ENCODE measurements at places on chromosomes 2 and 18.

DNA sequence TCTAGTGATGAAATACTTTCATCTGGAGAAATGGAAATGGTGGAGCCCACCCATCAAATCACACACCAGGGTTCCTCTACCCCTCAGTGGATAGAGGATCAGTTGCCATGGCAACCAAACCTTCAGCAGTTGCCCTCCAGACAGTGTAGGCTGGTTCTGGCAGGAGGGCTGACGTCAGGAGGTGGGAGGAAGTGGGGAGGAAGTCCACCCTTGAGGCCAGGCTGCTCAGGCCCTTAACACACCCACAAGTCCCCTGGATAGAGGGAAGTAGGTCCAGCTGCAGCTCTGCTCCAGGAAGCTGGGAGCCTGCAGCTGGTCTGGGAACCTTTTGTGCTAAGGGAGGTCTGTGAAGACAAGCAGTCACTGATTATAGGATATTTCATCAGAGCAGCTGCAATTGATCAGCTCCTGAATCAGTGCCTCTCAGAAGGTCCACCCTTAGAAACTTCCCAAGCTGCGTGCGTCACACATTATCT lies 186.6 kb downstream of the MTX2 start:
- peak; percentile 33 for DNase-seq

DNA sequence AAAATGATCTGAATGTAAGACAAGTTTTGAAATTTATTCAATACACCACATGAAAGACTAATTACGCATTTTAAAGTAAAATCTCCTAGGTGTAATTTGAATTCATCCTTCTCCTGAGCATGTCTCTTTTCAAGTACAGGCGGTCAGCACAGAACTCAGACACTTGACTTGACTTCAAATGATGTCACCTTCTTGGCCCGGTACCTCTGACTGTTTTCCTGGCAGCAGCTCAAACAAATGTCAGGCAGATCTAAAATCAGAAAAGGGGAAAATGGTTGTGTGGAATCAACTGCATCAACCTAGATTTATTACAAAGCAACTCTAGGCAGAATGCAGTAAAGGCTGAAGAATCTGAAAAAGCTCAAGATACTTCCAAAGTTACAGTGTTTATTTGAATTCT lies 11.4 kb upstream of the PROKR1 start:
- DNase-seq: no peak

DNA sequence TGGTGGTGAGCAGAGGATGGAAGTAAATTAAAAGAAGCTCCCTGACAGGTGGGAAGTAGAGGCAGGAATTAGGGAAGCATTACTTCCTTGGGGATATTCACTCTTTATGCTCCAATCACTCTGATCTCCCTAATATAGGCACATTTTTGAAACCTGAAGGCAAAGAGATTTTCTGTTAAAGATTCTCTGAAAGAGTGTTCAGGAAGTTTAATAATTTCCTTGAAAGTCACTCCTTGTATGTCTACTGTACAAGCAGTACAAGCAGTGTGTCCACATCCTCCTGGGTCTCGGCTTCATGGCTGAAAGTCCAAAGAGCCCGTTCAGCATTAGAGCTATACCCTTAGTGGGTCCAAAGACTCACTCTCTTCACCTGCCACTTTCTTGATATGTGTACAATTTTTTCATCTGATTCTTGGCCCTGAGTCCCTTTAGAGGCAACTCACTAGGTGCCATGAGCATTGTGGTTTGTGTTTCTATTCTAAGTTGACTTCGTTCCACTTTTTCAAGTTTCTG lies 60.2 kb downstream of the AAK1 start:
- DNase-seq: no peak

- peak; percentile 49 for DNase-seq
Observed at GRCh38 chr2:44267796-44268648, 7.3 kb upstream of the SLC3A1 start.

- no peak for DNase-seq
Observed at GRCh38 chr2:197205585-197206215, 104.9 kb downstream of the ANKRD44 start.

DNA sequence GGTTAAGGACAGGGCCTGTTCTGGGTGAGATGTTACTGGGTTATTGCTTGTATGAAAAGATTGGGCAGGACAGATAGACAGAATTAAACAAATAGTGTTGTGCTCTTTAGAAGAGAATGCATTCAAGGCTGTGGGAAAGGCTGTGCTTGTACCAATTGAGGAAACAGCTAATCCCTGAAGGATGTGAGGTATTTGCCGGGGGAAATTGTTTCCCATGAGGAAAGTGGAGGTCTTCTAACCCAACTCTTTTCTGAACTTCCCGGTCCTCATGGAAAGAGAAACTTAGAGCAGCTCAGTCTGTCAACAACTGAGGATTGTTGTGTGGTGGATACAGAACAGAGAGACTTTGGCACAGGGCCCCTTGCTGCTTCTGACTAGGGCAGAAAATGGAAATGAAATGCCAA lies 9.5 kb downstream of the SLC1A4 start:
- peak; percentile 93 for DNase-seq

DNA sequence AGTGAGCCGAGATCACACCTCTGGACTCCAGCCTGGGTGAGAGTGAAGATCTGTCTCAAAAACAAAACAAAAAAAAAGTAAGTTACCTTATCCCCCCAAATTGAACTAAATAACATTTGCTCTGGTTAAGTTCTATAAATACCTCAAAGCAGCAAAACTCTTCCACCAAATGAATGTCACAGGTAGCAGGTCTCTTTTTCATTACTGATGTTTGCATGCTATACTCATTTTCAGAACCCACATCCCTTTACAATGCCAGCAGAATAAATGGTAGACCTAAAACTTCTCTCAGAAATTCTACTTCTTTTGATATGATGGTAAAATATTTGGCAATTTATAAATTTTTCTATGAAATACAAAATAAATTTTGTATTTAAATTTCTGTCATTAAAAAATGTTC lies 22.3 kb downstream of the INO80D start:
- no peak for DNase-seq

GRCh38 chr2:160207804-160208654 lies 8.0 kb upstream of the ITGB6 start:
- DNase-seq: peak; percentile 95

DNA sequence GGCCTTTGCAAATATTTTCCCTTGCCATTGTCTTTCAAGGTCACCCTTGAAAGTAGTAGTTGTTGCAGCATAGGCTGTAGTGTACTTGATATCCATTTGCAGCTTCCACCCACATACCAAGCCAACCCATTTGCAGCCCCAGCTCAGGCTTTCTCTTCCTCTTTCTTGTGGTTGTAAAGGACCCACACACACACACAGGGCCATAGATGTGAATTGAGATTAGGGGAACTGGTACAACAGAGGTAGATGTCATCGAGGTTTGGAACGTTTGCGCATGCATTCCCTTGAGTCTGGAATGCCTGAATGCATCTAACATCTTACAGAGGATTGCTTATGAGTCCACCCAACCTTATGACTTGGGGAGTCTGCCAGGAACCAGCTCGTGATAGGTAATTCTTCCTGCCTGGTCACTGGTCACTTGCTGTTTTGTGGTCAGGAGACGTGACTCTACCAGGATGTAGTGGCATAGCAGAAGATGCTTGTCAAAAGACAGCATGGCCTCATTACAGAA lies 91.9 kb downstream of the MRPS9 start:
- DNase-seq: no peak

DNA sequence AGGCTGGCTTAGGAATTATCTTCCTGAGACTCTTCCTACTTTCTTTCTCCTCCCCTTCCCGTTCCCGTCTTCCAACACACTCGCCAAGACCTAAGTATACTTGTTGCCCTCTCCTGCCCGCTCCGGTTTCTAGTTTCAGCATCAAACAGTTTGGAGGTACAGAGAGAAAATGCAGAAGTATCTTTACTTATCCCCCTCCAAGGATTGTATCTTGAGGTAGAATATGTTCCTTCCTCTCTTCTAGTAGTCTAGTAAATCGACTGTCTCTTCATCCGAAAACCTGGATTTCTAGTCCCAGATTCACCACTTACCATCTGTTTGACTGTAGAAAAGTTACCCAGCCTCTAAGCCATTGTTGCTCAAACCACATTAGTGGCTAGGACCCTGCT lies 755 bp downstream of the EIF4E2 start:
- no peak for DNase-seq

- DNase-seq: peak; percentile 48
Observed at GRCh38 chr2:222884805-222885424, 24.1 kb downstream of the ACSL3 start.

DNA sequence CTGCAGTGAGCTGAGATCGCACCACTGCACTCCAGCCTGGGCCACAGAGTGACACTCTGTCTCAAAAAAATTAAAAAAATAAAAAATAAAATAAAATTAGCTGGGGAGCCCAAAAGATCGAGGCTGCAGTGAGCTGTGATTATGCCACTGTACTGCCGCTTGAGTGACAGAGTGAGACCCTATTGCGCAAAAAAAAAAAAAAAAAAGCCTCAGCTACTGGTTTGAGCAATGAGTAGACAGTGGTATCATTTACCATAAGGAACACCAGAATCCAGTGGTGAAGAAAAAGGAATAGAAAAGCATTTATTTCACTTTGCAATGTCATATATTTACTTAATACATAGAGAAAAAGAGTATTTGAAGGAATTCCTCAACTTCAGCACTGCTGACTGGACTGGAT lies 3.0 kb downstream of the SAP130 start:
- no peak for DNase-seq

DNA sequence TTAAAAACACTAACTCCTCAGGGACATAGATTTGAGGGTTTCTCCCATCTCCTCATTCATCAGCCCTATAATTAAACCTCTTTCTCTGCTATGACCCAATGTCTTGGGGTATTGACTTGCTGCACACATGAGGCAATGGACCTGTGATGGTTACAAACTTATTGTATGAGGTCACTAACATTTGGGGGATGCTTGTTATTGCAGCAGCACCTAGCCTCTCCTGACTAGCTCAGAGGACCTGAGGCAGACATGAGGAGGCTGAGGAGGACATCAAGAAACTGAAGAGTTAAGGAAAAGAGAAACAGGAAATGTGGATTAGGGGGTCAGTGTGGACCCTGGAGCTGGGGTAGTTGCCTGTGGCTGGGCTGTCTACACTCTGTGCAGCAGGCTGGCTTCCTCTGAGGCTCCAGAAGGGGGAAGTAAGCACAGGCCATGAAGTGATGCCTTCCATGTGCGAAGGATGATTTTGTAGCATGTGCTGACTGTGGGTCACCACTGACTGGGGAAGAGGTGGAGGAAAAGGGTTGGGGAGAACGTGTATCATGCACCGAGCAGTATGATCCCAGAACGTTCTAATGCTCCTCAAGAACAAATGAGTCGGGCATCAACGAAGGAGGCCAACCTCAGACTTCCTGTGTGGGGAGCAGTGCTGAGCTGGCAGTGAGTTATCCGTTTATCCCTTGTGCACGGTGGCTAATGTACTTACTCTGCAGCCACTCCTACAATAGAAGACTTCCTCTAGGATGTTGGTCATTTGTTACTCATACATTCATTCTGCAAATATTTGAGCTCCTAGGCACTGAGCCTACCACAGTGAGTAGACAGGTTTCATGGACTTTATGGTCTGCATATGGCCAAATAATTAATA lies 42.1 kb upstream of the RFX8 start:
- DNase-seq: peak; percentile 95

DNA sequence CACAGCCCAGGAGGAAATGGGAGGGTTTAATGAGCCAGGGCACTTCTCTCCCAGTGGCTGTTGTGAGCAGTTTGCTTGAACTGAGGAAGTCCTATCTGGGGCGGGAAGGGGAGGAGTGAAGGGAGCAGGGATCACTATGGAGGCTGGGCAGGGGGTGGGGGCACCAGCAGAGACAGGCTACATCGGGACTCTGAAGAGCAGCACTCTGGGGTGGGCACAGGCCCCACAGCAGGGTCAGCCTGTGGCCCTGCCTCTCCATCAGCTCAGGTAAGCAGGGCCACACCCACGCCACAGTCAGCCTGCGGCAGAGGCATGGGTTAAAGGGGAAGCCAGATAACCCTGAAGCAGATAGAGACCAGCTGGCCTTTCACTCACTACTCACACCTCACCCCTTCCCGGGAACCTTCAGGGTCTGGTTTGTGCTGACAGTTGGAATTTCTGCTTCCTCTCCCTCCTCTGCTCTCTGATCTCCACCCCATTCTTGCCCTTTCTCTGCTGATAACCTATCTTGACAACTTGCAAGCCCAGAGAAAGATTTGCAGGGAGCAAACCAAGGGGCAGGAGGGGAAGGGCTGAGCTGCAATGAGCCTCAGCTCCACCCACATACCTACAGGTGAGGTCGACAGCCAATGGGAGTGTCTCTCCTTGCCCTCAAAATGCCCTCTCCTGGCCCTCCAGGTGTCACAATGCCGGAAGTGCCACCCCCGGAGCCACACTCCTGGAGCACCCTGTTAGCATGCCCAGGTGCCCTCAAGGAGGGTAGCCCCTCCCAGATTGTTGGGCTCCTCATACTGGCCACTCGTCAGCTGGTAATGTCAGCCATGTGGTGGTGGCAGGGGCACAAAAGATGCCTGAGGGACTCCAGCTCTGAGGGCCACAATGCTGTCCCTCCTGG lies 3.7 kb downstream of the SIGLEC15 start:
- DNase-seq: no peak

- DNase-seq: no peak
Observed at GRCh38 chr2:42309366-42309765, 51.7 kb downstream of the COX7A2L start.

GRCh38 chr18:37294951-37295350 lies 270.6 kb downstream of the CELF4 start:
- peak; percentile 13 for DNase-seq

Measured in EH (cell line).